Activated CD8-positive, alpha-beta memory T cell treated with anti-CD3 and anti-CD28 coated beads, Interleukin-2, amount 50 U/mL, for 4 hours (primary cell): ENCODE measurements at places on chromosomes 7 and 10.

DNA sequence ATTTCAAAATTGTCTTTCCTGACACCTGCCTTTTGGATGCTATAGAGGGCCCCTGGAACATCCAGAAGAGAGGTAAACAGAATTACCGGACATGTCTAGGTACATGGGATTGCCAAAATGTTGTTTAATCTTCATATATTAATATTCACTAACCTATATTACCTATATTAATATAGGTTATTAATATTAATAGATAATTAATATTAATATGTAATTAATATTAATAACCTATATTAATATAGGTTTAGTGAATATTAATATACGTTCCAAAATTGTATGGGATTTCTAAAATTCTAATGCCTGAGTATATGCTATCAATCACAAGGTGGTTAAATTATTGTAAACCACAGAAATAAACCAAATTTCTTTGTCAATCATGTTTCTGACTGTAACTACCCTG is 17.4 kb downstream of the TOMM7 start:
- DNase-seq: no peak

GRCh38 chr7:29896685-29897411 is 90.5 kb downstream of the WIPF3 start:
- no peak for DNase-seq

- no peak for DNase-seq
Measured at GRCh38 chr10:27355918-27356573, 115.4 kb upstream of the ACBD5 start.

- DNase-seq: no peak
Measured at GRCh38 chr7:17588730-17589129, 290.3 kb downstream of the AHR start.

DNA sequence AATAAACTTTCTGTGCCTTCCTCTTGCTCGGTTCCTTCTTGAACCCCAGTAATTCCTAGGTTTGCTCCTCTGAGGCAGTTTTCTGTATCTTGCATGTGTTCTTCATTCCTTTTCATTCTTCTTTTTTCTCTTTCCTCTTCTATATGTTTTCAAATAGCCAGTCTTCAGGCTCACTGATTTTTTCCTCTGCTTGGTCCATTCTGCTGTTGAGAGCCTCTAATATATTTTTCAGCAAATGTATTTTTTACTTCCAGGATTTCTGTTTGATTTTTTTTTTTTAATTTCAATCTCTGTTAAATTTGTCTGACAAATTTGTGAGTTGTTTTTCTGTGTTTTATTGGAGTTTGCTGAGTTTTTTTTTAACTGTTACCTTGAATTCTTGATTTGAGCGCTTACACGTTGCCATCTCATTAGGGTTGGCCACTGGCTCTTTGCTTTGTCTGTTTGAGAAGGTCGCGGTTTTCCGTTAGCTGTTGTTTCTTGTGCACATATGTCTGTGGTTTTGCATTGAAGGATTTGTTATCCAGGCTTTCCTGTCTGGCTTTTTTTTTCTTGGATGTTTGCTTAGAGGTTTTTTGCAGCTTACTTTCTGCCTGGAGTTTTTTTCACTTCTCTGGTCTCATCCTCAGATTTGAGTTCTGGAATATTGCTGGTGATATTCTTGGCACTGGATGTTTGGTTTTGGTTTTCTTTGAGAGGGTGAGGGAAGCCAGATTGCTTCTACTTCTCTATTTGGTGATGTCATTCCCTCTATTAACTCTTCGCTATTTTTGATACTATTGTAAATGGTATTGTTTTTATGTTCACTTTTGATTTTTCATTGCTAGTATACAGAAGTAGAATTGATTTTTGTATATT is 12.7 kb downstream of the SPRN start:
- DNase-seq: no peak

GRCh38 chr7:128000048-128000447 is 31.2 kb downstream of the LRRC4 start:
- no peak for DNase-seq

DNA sequence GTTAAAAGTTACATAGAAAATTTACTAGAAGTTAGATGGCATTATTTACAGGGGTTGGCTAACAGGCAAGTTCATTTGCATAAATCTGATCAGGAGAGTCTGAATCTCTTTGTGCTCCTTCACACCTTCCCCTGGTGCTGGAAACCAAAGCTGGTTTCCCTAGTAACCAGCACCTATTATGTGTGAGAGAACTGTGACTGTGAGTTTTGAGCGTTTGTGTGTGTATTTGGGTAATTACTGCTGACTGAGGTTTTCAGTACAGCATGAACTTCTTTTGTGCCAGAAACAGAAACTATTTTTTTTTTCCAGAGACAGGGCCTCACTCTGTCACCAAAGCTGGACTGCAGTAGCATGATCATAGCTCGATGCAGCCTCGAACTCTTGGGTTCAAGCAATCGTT is 10.3 kb upstream of the IFIT1B start:
- no peak for DNase-seq

- DNase-seq: no peak
Measured at GRCh38 chr7:12851841-12852240, 164.4 kb downstream of the ARL4A start.

GRCh38 chr7:2199528-2199927 is 33.2 kb downstream of the MAD1L1 start:
- DNase-seq: no peak

GRCh38 chr10:112767156-112767555 is 182.9 kb upstream of the TCF7L2 start:
- DNase-seq: no peak

DNA sequence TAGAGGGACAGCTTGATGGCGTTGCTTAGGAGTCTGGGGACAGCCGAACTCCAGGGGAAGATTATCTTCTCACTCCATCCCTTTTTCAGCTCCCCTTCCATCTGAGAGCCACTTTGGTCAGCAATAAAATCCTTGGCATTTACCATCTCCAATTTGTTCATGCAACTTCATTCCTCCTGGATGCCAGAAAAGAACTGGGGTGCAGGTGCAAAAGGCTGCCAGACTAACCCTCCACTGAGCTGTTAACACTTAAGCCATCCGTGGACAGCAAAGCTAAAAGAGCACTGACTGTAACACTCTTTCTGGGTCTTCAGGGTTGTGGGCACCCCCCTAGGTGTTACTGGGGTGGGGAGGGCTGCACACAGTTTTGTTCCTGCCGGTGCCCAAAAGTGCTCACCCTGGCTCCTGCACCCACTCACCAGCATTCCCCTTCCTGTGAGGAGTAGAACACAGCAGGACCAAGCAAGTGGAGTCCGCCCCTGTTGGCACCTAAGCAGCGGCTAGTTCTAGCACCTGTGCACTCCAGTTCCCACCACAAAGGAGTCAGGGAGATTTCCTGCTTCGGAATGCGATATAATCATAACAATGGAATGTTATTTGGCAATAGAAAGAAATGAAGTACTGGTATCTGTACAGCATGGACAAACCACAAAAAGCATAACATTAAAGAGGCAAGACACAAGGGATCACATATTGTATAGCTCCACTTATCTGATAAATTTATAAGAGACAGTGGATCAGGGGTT is 95.1 kb downstream of the NPY start:
- no peak for DNase-seq
